ENCODE measurements at places on chromosomes 1 and 21.

- no peak for DNase-seq
Observed at GRCh38 chr1:226215239-226215638, 8.2 kb upstream of the MIXL1 start.

GRCh38 chr1:9746651-9747050, 77.1 kb downstream of the CLSTN1 start:
- no peak for DNase-seq

- no peak for DNase-seq
Observed at GRCh38 chr1:205353612-205354011, 3.1 kb downstream of the KLHDC8A start.

DNA sequence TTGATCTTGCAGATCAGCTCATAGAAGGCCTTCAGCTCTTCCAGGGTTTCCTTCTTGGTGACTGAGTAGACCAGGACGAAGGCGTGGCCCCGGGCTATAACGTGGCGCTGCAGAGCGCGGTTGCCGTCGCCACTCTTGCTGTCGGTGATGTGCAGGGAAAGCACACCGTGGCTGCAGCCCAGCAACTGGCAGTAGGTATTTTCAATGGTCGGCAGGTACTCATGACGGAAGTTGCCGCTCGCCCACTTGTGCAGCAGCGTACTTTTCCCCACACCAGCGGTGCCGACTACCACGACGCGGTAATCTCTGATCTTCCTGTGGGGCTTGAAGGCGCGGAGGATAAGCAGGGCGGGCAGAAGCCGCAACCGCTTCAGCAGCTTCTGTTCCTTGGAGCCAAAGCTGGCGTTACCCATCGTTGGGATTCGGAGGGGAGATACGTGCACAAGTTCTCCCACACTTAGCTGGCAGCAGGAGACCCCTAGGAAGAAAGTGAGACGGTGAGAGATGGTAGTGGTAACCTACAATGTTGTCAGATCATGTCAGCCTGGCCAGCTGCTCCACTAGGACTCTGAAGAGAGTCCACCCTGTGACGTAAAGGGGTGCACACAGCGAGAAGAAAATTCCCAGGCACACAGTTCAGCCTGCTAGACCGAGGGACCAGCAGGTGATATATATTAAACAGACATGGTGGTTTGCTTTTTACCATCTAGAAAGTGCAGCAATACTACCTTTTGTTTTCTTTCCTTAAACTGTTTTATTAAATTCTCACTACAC, 3.4 kb downstream of the DIRAS3 start:
- no peak for DNase-seq

- no peak for DNase-seq
Observed at GRCh38 chr1:236002572-236002971, 62.3 kb downstream of the NID1 start.

DNA sequence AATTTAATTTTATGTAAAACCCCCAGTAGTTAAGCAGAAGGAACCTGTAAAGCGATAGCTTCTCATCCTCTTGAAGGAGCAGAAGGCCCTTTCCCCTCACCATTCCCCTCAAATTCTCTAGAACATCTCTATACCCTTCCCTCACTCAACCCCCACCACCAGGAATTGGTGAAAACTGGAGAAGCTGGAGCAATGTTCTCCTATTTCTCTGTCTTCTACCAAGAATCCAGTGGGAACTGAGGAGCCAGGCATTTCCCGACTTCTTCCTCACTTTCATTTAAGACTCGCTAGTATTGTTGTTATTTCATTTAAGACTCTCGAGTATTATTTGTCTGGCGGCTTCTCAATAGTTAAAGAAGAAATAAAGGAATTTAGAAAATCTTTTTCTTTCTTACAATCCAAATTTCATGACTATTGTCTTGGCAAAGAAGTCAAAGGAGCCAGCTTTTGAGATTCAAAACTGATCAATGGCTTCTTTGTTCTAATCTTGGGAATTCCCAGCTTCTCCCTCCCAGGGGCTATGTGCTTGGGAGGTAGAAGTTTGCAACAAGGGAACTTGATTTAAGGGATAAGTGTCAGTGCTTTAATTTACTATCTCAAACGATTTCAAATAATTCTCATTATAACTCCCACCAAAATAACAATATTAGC, 253.3 kb upstream of the ADGRL2 start:
- DNase-seq: peak; percentile 50

GRCh38 chr21:45278156-45278911, 9.4 kb downstream of the POFUT2 start:
- DNase-seq: no peak

DNA sequence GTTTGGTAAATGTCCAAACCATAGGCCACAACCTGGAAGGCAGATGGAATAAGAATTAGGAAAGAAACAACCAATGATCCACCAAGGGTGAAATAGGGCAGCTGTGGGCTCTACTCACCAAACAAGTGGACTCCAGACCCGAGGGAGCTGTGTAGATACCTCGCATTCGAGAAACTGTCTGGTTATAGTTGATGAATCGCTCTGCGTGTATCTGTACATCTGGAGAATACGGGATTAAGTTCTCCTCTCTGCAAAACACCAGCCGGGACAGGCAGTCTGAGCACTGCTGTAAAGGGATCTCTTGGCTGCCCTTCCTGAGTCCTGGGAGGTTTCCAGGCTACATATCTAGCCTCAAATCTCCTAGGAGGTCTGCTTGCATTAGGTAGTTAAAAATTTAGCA, 9.4 kb upstream of the UBR4 start:
- no peak for DNase-seq

- no peak for DNase-seq
Observed at GRCh38 chr1:232816324-232816723, 11.1 kb downstream of the MAP10 start.

GRCh38 chr1:110205156-110205555, 5.0 kb upstream of the KCNC4 start:
- no peak for DNase-seq

- no peak for DNase-seq
Observed at GRCh38 chr1:14578156-14578555, 20.3 kb upstream of the KAZN start.

DNA sequence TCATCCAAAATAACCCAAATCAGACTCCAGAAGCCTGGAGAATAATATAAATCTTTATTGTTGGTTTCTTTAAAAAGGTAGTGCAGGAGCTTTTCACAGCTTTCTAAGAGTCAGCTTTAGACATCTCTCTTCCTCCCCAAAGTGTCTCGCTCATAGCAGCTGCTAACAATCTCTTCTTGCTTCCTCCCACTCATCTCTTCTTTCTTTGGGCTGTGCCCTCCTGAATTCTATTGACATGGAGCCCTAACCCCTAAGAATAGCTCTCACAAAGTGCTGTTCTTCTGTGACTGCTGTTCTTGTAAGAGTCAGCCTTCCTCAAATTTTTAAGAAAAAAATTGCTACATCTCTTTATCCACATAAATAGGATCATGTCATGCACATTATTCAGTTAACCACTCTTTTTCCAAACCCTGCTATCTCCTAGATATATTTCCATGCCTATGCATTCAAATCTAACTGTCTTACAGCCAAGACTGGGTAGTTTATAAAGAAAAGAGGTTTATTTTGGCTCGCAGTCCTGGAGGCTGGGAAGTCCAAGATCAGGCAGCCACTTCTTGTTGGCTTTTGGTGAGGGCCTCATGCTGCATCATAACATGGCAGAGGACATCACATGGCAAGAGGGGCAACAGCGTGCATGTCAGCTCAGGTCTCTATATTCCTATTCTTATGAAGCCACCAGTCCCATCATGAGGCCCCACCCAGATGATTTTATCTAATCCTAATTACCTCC, 301.0 kb upstream of the POU3F1 start:
- no peak for DNase-seq

DNA sequence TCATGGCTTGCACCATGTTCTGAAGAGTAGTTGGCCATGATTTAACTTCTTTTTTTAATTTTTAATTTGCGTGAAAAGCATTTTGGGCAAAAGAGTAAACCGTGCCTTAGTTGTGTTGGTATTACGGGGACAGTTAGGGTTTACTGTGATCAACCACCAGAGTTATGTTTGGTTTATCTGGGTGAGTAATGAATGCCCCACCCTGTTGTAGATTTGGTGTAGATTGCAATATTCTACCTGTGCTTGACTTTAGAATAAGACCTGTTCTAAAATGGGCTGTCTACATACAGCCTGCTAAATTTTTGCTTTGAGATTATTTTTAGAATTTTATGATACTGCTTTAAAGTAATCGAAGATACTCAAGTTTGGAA, 1.4 kb downstream of the USP25 start:
- DNase-seq: peak; percentile 51

- DNase-seq: peak; percentile 74
Observed at GRCh38 chr1:223887747-223888418, 42.1 kb upstream of the TP53BP2 start.

- no peak for DNase-seq
Observed at GRCh38 chr1:241061062-241061461, 295.9 kb downstream of the RGS7 start.

GRCh38 chr1:210527091-210527490, 198.4 kb downstream of the HHAT start:
- DNase-seq: no peak

- DNase-seq: no peak
Observed at GRCh38 chr1:22037520-22037919, 15.0 kb upstream of the CDC42 start.

DNA sequence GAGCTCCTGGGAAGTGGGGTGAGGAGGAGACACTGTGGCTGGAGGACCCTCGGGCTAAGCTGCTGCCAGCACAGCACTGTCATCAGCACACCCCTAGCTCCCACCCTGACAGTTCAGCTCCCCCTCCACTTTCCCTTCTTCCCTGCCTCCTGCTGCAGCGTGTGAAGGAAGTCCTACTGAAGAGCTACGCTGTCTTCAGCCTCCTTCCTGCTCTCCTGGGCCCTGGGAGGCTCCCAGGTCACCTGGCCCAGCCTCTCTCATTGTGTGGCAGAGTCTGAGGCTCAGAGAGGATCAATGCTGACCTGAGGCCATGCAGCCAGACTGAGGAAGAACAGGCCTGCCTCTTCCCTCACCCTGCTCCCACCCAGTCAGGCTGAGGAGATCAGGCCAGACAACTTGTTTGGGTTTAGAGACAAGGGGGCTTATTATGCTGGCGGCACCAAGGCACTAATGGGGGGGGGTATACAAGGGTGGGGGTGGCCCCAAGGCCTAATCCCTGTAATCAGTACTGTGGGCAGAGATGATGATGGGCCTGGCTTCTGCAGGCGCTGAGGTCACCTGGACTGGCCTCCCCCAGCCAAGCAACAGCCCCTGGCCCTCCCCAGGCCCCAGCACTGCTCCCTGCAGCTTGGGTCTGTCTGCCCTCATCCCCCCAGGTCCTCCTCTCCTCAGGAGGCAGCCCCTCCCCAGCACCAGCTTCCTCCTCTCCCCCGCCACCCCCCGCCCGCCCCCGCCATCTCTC, 9.1 kb downstream of the NES start:
- DNase-seq: no peak

GRCh38 chr1:41673378-41673777, 188.9 kb upstream of the EDN2 start:
- DNase-seq: no peak

GRCh38 chr1:57934745-57935144, 510.9 kb upstream of the DAB1 start:
- DNase-seq: no peak

DNA sequence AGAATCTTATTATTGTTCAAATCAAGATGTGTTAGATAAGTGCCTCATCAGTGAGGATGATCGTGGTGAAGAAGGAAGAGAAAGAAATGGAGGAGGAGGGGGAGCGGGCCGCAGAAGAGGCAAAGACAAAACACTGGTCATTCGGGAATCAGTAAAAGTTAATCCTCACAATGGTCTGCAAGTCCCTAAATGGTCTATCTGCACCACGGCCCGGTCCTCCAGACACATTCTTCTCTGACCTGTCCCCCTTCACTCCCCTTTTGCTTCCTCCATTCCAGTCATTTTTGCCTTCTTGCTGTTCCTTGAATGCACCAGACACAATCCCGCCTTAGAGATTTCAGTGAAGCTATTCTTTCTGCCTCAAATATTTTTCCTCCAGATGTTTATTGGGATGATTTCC, 240.1 kb upstream of the ADGRL2 start:
- DNase-seq: no peak

DNA sequence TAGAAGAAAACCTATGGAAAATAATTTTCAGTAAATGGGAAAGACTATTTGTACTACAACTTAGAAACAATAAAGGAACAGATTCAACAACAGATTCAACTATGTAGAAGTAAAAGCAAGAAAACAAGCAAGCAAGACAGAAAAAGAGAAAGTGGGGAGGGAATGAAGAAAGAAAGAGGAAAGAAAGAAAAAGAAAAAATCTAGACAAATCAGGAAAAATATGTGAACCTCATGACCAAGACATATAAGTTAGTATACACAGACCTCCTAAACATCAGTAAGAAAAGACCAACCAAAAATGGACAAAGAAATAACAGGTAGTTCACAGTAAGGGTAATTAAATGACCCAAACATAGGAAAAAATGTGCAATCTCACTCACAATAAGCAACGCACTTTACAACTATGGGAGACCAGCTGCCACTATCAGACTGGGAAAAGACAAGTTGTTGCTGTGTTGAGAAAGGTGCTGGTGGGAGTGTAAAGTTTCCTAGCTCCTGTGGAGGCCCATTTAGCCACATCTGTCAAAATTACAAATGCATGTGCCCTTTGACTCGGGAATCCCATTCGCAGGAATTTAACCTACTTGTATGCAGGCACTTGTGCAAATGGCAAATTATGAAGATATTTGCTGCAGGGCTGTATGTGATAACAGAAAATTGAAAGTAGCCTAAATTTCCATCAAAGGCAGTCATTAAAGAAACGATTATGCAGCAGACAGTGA, 13.9 kb upstream of the MAP3K21 start:
- no peak for DNase-seq

- DNase-seq: no peak
Observed at GRCh38 chr1:79852004-79852403, 845.5 kb upstream of the ADGRL4 start.

- peak; percentile 29 for DNase-seq
Observed at GRCh38 chr1:244653439-244654107, 647 bp downstream of the DESI2 start.

GRCh38 chr21:44932408-44933181, 7.2 kb upstream of the SLX9 start:
- no peak for DNase-seq

DNA sequence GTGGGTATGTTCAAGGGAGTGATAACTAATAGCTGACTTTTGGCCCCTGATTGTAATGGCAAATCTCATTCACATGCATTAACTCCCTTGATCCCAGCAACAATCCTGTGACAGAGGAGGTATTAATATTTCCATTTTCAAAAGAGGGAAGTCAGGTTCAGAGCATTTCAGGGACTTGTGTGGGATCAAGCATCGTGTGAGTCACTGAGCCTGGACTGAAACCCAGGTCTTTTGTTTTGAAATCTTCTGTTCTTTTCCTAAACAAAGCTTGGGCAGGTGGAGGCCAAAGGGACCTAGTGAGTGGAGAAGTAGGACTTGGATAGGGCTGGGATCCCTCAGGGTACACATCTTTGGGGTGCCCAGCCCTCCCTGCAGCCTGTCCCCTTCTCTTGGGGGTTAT, 37.9 kb downstream of the ETNK2 start:
- DNase-seq: peak; percentile 16

- no peak for DNase-seq
Observed at GRCh38 chr1:179295164-179295755, 1.7 kb downstream of the SOAT1 start.

DNA sequence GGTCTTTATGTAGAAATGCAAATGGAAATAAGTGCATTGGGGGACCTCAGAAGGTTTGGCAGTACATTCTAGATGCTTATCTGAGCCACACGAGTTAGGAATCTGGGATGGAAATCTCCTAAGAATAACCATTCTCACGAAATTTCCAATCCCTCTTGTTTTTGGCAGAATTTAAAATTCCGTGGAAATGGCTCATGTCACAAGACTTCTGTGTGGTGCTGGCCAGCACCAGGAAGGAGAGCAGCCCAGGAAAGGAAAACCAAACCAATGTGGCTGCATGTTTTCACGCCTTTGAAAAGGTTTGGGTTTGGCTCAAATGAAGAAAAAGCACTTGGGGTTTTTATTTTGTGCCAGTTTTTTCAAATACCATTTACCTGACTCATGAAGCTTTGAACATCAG, 80.1 kb upstream of the KCNK2 start:
- DNase-seq: peak; percentile 44

Data from mammary epithelial cell (primary cell).